ENCODE measurements at places on chromosomes 3 and 15. TPM values are rescaled to one million over a fixed set of nuclear protein-coding genes. Genes with fewer than 3 reads are reported as not detected.

- no peak for DNase-seq
Observed at GRCh38 chr3:15290736-15291135, 41.6 kb downstream of the SH3BP5 start.

AGBL1 gene
- not detected for polyA plus RNA-seq

DNA sequence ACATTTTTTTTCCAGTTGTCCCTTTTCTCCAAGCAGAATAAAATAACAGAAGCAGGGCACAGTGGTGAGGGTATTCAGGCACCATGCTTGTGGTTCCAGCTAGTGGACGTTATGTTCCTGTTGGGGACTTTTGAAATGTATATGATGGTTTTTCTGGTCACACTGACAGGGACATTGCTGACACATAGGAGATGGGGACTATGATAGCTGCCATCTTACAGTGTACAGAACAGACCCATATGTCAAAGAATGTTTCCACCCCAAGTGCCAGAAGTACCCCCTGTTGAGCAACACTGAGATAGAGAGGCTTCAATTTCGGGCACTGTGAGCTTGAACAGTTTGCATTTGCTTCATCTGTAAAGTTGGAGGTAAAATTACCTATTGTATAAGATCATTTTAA, 38.6 kb downstream of the MCTP2 start:
- no peak for DNase-seq

C3orf22 gene
- polyA plus RNA-seq = not detected

- DNase-seq = no peak
Observed at GRCh38 chr3:139425745-139426400, 36.4 kb upstream of the COPB2 start.

SERPINI2 gene
- polyA plus RNA-seq = not detected

TMCO5A gene
- not detected for polyA plus RNA-seq

DNA sequence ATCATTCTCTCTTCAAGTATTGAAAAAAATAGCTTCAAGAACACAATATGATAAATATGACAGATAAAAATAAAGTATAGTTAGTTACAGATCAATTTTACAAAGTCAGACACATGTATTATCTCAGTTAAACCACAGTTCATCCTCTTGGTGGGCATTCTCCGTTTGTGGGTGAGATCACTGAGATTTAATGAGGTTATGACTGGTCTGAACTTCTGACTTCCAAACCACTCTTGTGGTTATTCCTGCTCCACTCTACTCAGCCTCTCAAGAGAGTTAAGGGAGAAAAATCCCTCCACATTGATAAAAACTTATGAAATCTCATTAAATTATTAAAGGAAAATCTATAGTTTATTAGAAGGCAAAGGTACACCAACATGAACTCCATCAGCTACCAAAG, 229.9 kb upstream of the LRTM1 start:
- no peak for DNase-seq

BRK1 gene
- 303 TPM for polyA plus RNA-seq

DNA sequence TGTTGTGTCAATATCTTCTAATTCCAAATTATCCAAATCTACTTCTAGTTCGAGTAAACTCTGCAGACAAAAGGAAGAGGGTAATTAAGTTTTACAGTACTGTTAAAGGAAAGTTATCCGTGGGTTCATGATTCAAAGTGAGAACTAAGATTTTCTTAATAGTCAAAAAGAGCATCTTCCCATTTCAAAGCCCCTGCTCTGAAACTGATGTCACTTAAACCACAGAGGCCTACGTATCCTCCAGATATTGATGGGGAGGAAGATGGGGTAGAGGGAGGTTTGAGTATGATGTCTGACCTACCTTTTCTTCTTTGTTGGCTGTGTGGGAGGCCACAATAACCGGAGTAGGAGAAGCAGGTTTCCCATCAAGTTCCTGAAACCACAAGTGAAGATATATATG, 14.1 kb downstream of the MRPS22 start:
- DNase-seq = no peak

GOLGA8S gene
- 0.03 TPM for polyA plus RNA-seq

ZNF774 gene
- polyA plus RNA-seq = 1.2 TPM

ARGFX gene
- not detected for polyA plus RNA-seq

DNA sequence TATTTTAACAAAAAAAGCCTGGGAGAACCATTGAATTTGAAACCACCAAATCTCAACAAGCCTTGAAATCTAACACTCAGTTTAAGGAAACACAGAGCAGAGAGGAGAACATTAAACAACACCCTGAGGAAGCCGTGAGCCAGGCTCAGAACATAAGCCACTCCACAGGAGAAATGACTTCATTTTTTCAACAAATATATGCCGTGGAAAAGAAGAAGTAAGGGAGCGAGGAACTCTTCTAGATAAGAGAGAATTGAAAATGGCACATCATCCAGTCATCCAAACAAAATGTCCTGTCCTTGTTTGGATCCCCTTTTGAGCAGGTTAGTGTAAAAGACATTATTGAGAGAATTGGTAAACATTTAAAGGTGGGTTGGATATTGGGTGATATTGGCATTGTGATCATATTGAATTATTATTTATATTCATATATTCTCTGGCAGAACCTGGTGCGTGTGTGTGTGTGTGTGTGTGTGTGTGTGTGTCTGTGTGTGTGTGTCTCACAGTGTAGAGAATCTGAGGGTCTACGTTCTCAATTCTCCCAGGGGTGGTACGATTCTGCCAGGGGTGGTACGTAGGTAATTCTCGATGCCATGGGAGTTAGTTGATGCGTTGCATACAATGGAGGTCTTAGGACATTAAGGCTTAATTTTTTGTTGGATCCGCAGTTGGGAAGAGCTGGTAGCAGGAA, 94.4 kb downstream of the ST6GAL1 start:
- no peak for DNase-seq

DNA sequence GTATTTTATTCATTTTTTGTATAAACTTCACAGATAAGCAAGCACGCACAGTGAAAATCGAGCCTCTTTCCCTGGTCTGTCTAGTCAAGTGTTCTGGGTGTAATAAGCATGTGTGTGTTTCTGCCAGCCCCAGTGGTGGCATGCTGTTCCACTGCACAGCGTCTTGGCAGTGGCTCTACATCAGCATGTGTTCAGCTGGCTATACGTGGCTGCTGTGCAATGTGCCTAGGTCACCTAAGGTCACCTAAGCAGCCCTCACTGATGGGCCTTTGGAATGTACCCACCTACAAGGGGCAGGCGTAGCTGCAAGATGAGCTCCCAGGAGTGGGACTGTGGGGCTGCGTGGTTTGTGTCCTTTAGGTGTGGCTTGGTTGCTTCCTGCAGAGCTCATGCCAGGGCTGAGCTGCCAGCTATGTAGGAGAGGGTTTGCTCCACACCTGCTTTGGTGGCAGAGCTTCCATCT, 4.9 kb downstream of the LIMD1 start:
- DNase-seq = no peak

DNA sequence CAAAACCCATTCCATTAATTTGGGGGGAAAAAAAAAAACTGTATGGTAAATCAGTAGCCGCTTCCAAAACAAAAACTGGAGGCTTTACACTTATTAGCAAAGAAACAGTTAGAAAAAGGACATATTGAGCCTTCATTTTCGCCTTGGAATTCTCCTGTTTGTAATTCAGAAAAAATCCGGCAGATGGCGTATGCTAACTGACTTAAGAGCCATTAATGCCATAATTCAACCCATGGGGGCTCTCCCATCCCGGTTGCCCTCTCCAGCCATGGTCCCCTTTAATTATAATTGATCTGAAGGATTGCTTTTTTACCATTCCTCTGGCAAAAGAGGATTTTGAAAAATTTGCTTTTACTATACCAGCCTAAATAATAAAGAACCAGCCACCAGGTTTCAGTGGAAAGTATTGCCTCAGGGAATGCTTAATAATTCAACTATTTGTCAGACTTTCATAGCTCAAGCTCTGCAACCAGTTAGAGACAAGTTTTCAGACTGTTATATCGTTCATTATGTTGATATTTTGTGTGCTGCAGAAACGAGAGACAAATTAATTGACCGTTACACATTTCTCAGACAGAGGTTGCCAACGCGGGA, 9.4 kb upstream of the RPL24 start:
- DNase-seq = peak; percentile 69

DNA sequence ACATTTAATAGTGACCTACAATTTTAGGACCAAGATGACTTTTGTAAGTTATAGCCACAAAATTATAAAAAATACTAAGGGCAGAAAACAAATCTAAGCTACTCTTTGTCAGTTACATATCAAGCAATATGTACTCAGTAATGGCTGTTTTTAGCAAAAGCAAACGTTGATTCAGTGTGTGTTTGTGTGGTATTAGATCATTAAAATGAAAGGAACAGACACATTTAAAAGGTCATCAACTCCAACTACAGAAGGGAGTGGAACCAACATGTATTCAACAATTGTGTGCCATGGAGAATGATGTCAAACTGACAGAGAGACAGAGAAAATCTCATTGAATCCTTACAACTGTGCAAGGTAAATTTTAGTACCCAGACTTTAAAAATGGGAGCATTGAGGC, 268.8 kb upstream of the STT3B start:
- DNase-seq = no peak

- DNase-seq = no peak
Observed at GRCh38 chr3:73536336-73536895, 88.3 kb downstream of the PDZRN3 start.

ZNF385D gene
- 10.2 TPM for polyA plus RNA-seq

DNA sequence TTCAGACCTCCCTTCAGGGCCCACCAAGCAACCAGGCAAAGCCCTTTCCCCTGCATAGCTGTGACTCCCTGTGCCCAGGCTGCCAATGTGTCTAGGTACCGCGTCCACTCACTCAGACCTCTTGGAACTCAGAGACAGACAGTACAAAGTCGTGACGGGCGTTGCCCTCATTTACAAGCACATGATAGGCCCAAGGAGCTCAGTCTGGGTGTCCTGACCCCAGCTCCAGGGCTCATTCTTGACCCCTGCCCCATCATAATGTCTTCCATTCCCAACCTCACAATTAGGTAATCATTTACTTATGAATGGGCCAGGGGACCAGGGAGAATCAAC, 56.0 kb downstream of the KLF13 start:
- no peak for DNase-seq

DNA sequence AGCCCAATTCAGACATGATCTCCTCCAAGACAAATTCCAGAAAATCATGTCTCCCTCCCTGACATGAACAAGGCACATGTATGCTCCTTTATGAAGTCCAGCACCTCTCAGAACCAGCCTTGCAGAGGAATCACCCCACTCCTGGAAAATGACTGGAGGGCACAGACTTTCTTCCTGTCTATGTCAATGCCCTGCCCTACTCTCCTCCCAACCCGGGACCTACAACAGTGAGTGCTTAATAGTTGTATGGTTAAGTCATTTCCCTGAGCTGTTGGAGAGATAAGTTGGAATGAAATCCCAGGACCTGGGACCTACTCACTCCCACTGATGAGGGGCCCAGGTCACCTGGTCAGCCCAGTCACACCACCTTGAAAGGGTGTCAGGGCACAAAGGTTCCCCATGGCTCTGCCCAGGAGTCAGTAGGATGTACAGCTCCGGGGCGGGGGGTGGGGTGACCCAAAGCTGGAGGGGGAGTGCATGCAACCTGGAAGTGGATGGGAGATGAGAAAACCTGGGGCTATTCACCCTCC, 80.1 kb upstream of the HERC1 start:
- DNase-seq = no peak

DNA sequence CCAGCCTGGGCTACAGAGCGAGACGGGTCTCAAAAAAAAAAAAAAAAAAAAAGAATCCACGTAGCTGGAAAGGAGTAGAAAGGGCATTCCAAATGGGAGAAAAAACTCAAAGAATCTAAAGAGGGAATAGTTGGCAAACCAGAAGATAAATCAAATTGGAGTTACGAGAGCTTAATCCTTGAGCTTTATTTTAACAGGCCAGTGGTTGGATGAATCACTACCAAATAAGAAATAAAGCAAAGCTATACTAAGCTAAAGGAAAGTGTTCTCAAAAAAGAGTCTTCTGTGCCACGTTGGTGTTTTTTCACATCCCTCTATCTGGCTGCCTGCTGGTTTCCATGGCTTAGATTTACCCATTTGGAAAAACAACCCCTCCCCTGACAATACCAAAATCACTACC, 14.0 kb downstream of the VGLL4 start:
- DNase-seq = peak; percentile 49

SSR3 gene
- 345 TPM for polyA plus RNA-seq

GRCh38 chr3:24923570-24923969, 428.9 kb upstream of the THRB start:
- no peak for DNase-seq

CLDN11 gene
- 440 TPM for polyA plus RNA-seq

- no peak for DNase-seq
Observed at GRCh38 chr15:83445643-83446042, 1.5 kb upstream of the SH3GL3 start.

TXNRD3 gene
- 4.9 TPM for polyA plus RNA-seq

GRCh38 chr15:27137127-27137526, 166.1 kb downstream of the GABRG3 start:
- no peak for DNase-seq
